ENCODE measurements at places on chromosomes 11 and 22. TPM values are rescaled to one million over a fixed set of nuclear protein-coding genes. Genes with fewer than 3 reads are reported as not detected.

NRGN gene
- 1,212 TPM for total RNA-seq

SOX10 gene
- total RNA-seq = 122 TPM

OR10D3 gene
- total RNA-seq = not detected

CNTF gene
- total RNA-seq = 3.8 TPM

OR51L1 gene
- total RNA-seq = not detected

PKP3 gene
- 2.0 TPM for total RNA-seq

SULT4A1 gene
- 179 TPM for total RNA-seq

MICAL3 gene
- 186 TPM for total RNA-seq

CHID1 gene
- 68.2 TPM for total RNA-seq

CPT1A gene
- 23.7 TPM for total RNA-seq

ALG12 gene
- total RNA-seq = 19.7 TPM

GRIK4 gene
- total RNA-seq = 19.9 TPM

TRIM49 gene
- total RNA-seq = not detected

CHRM4 gene
- 10.3 TPM for total RNA-seq

VPREB1 gene
- total RNA-seq = not detected

CDON gene
- 12.9 TPM for total RNA-seq

KRTAP5-7 gene
- 0.87 TPM for total RNA-seq

SAAL1 gene
- 17.6 TPM for total RNA-seq

POLA2 gene
- total RNA-seq = 9.9 TPM

NADSYN1 gene
- total RNA-seq = 107 TPM

GGTLC2 gene
- not detected for total RNA-seq

ACRV1 gene
- 1.4 TPM for total RNA-seq

PNPLA5 gene
- 2.0 TPM for total RNA-seq

ATF4 gene
- 152 TPM for total RNA-seq

TRIM22 gene
- total RNA-seq = 25.7 TPM

TTC12 gene
- total RNA-seq = 11.3 TPM

CCDC81 gene
- total RNA-seq = 6.5 TPM

MUC5AC gene
- not detected for total RNA-seq

PTGDR2 gene
- 2.5 TPM for total RNA-seq

UVRAG gene
- 50.9 TPM for total RNA-seq

SERPIND1 gene
- 0.38 TPM for total RNA-seq

OR52J3 gene
- not detected for total RNA-seq

MYBPC3 gene
- total RNA-seq = not detected

TMEM151A gene
- total RNA-seq = 53.4 TPM

GSTT2 gene
- 1.9 TPM for total RNA-seq

SEPTIN5 gene
- total RNA-seq = 311 TPM
